Stimulated activated CD8-positive, alpha-beta memory T cell treated with anti-CD3 and anti-CD28 coated beads, Interleukin-4, amount 100 ng/mL, for 1 hour (primary cell): ENCODE measurements at places on chromosomes 7 and 10.

GRCh38 chr10:44935966-44936295 lies 23.7 kb upstream of the RASSF4 start:
- no peak for DNase-seq

- no peak for DNase-seq
These were observed 18.4 kb downstream of the C7orf57 start for GRCh38 chr7:48053736-48054135.

GRCh38 chr7:47873762-47874161 lies 74.5 kb downstream of the PKD1L1 start:
- DNase-seq = no peak

- no peak for DNase-seq
These were observed 116.2 kb upstream of the AFAP1L2 start for GRCh38 chr10:114520453-114520852.

GRCh38 chr10:129021594-129022304 lies 445.3 kb upstream of the MGMT start:
- no peak for DNase-seq

GRCh38 chr7:3065724-3066143 lies 22.1 kb upstream of the CARD11 start:
- DNase-seq = peak; percentile 39

GRCh38 chr7:26865094-26865388 lies 651 bp upstream of the SKAP2 start:
- no peak for DNase-seq

DNA sequence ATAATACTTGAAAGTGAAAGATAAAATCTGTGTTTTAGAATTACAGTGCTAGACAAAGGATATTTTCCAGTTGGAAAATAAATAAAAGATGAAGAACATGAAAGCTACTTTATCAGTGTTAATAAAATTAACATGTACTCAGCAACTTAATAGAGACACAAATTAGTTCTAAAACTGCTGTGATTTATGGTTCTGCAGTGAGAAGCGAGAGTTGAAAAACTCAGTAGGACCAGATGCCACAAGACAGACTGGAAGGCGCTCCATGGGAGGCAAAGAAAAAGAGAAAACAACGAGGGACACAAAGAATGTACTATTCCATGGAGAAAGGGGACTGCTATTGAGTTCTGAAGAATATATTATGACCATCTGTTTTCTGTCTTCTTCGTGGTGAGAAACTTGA lies 590.4 kb downstream of the PHTF2 start:
- no peak for DNase-seq

GRCh38 chr7:151400626-151401315 lies 9.1 kb downstream of the WDR86 start:
- no peak for DNase-seq

GRCh38 chr7:51428217-51428887 lies 111.7 kb upstream of the COBL start:
- no peak for DNase-seq

GRCh38 chr10:22849077-22849805 lies 78.6 kb upstream of the ARMC3 start:
- DNase-seq = no peak

DNA sequence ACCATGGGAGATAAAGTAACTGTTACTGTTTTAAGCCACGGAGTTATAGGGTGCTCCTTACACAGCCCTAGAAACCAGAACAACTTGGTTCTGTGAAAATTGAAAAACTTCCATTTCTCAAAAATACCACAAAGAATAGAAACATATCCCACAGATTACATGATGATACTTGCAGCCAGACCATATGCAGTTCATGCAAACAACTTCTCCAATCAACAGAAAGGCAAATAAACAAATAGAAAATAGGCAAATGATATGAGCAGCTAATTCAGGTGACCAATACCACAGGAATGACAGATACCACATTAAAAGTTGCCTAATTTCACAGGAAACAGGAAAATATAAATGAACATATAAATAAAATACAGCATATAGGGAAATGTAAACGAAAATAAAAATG lies 297.5 kb downstream of the HTR7 start:
- DNase-seq = no peak

DNA sequence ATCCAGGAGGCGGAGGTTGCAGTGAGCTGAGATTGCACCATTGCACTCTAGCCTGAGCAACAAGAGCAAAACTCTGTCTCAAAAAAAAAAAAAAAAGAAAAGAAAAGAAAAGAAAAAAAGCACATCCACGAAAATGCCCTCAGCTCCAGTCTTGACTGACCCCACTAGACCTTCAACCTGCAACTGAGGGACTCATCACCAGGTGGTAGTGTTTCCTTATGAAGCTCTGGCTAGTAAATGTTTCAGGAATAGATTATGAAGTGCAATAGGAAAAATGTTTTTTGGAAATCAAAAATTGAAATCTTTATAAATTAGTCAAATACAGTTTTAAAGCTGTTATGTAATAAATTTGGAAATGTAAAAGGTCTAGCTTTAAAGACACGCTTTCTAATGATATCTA lies 22.4 kb downstream of the TLL2 start:
- DNase-seq = no peak

- no peak for DNase-seq
These were observed 731.6 kb upstream of the ANKRD30A start for GRCh38 chr10:36393801-36394200.

- DNase-seq = no peak
These were observed 170.8 kb downstream of the PDE1C start for GRCh38 chr7:31899356-31899927.
